ENCODE measurements at places on chromosomes 1 and 21. TPM values are rescaled to one million over a fixed set of nuclear protein-coding genes. Genes with fewer than 3 reads are reported as not detected.

The LRRC8C gene
- total RNA-seq = 51.8 TPM

The GPR37L1 gene
- not detected for total RNA-seq

The CRNN gene
- not detected for total RNA-seq

The TSPEAR gene
- 0.10 TPM for total RNA-seq

The HSF2BP gene
- 0.13 TPM for total RNA-seq

The FMO5 gene
- 1.3 TPM for total RNA-seq

The NOL9 gene
- total RNA-seq = 20.6 TPM

The LCE3D gene
- total RNA-seq = not detected

The PLA2G2D gene
- not detected for total RNA-seq

The FABP3 gene
- total RNA-seq = 3.9 TPM

The SERTAD4 gene
- total RNA-seq = 2.4 TPM

The B3GALT5 gene
- not detected for total RNA-seq

Data from mammary microvascular endothelial cell (primary cell).